Ovary (tissue), 10 donors: ENCODE measurements at places on chromosomes 6 and 20. TPM values are rescaled to one million over a fixed set of nuclear protein-coding genes. Genes with fewer than 3 reads are reported as not detected.

TREM1 gene
- 0.36 TPM for polyA plus RNA-seq

SLC35D3 gene
- polyA plus RNA-seq = 0.02 TPM

SLC32A1 gene
- not detected for polyA plus RNA-seq

FOXQ1 gene
- polyA plus RNA-seq = 0.07 TPM

FILIP1 gene
- 1.7 TPM for polyA plus RNA-seq

SLC35F1 gene
- polyA plus RNA-seq = 0.10 TPM

KIF25 gene
- polyA plus RNA-seq = not detected

GHRH gene
- not detected for polyA plus RNA-seq

ADA gene
- polyA plus RNA-seq = 2.8 TPM

EFCAB8 gene
- not detected for polyA plus RNA-seq

RAB32 gene
- polyA plus RNA-seq = 27.7 TPM

GPX5 gene
- not detected for polyA plus RNA-seq

SRMS gene
- not detected for polyA plus RNA-seq

RFX6 gene
- polyA plus RNA-seq = not detected

LY86 gene
- 2.4 TPM for polyA plus RNA-seq

LIN28B gene
- not detected for polyA plus RNA-seq

TSHZ2 gene
- 40.2 TPM for polyA plus RNA-seq

SMLR1 gene
- 0.19 TPM for polyA plus RNA-seq

BTNL2 gene
- polyA plus RNA-seq = not detected

PET117 gene
- polyA plus RNA-seq = 13.0 TPM

RIN2 gene
- 17.5 TPM for polyA plus RNA-seq

RPP21 gene
- 14.2 TPM for polyA plus RNA-seq

ZBTB22 gene
- 26.5 TPM for polyA plus RNA-seq

PACSIN1 gene
- 0.45 TPM for polyA plus RNA-seq

KIF6 gene
- polyA plus RNA-seq = 0.15 TPM

KCNK17 gene
- 1.0 TPM for polyA plus RNA-seq

GFRAL gene
- not detected for polyA plus RNA-seq

LPA gene
- 0.07 TPM for polyA plus RNA-seq

PSMA7 gene
- polyA plus RNA-seq = 105 TPM

WFDC5 gene
- polyA plus RNA-seq = not detected

CST2 gene
- polyA plus RNA-seq = not detected

MUC22 gene
- not detected for polyA plus RNA-seq

PRDM13 gene
- polyA plus RNA-seq = 0.02 TPM

SNPH gene
- polyA plus RNA-seq = 1.7 TPM

BFSP1 gene
- polyA plus RNA-seq = 4.1 TPM

VSX1 gene
- polyA plus RNA-seq = 0.11 TPM

SFTA2 gene
- not detected for polyA plus RNA-seq

TMC2 gene
- polyA plus RNA-seq = 0.07 TPM

TGM3 gene
- 0.04 TPM for polyA plus RNA-seq

DDO gene
- polyA plus RNA-seq = 2.5 TPM

RNF217 gene
- polyA plus RNA-seq = 5.8 TPM

HLA-DPB1 gene
- 120 TPM for polyA plus RNA-seq

TNFRSF6B gene
- polyA plus RNA-seq = 7.0 TPM

JAG1 gene
- 37.5 TPM for polyA plus RNA-seq
